RPMI7951 (cell line): ENCODE measurements at places on chromosomes 2 and 18. TPM values are rescaled to one million over a fixed set of nuclear protein-coding genes. Genes with fewer than 3 reads are reported as not detected.

GAREM2 gene
- total RNA-seq: 0.88 and 1.8 TPM in 2 replicates

KIAA2012 gene
- total RNA-seq: under 0.01 TPM in 1 of 2 replicates, not detected in the other

FEV gene
- total RNA-seq: not detected in 2 replicates

IMP4 gene
- total RNA-seq: 103 and 118 TPM in 2 replicates

AKAIN1 gene
- not detected in 2 replicates for total RNA-seq

OTOF gene
- total RNA-seq: not detected in 2 replicates

TGOLN2 gene
- 101 and 112 TPM in 2 replicates for total RNA-seq

ERICH2 gene
- 0.29 TPM in 1 of 2 replicates, not detected in the other for total RNA-seq

GNLY gene
- total RNA-seq: not detected in 2 replicates

APOB gene
- total RNA-seq: not detected in 2 replicates

PAX8 gene
- total RNA-seq: 5.4 and 12.6 TPM in 2 replicates

CLEC4F gene
- not detected in 2 replicates for total RNA-seq

UGT1A5 gene
- total RNA-seq: not detected in 2 replicates

SERPINB11 gene
- not detected in 2 replicates for total RNA-seq

SH3YL1 gene
- 12.7 and 18.1 TPM in 2 replicates for total RNA-seq

RBM44 gene
- 0.88 and 1.7 TPM in 2 replicates for total RNA-seq

RGPD5 gene
- 1.7 and 28.5 TPM in 2 replicates for total RNA-seq

AP1S3 gene
- 2.0 and 3.2 TPM in 2 replicates for total RNA-seq

CYBRD1 gene
- 125 and 139 TPM in 2 replicates for total RNA-seq

RGPD4 gene
- total RNA-seq: not detected in 2 replicates

NT5DC4 gene
- not detected in 2 replicates for total RNA-seq

ITGB6 gene
- 0.10 and 0.36 TPM in 2 replicates for total RNA-seq

SPRED2 gene
- 17.1 and 20.2 TPM in 2 replicates for total RNA-seq

POTEJ gene
- total RNA-seq: not detected in 2 replicates
